ENCODE measurements at places on chromosomes 12 and 14.

GRCh38 chr12:39176356-39176755 lies 266.6 kb downstream of the KIF21A start:
- no peak for DNase-seq

DNA sequence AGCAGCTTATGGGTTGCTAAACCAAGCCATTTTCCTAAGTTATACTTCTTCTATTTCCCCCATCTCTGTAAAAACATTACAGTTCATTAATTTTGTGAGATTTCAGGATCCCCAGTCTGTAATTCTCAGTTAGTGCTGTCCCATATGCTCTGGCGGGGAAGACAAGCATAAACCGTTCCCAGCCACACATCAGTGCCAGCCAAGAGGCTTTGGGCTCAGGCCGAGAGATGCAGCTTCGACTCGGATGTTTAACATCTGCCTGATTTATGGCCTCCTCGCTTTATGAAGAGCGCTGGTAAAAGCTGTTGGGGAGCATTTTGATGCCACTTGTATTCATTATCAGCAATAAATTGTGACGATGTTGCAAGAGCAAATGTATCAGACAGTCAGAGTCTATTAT lies 349.1 kb upstream of the CCDC196 start:
- no peak for DNase-seq

GRCh38 chr14:91396959-91397815 lies 20.4 kb downstream of the CCDC88C start:
- DNase-seq = no peak

- DNase-seq = no peak
Observed at GRCh38 chr14:97413966-97414717, 617.0 kb downstream of the VRK1 start.

GRCh38 chr14:104186575-104186974 lies 48.2 kb downstream of the KIF26A start:
- no peak for DNase-seq

- DNase-seq = no peak
Observed at GRCh38 chr14:85622106-85622505, 92.2 kb downstream of the FLRT2 start.

DNA sequence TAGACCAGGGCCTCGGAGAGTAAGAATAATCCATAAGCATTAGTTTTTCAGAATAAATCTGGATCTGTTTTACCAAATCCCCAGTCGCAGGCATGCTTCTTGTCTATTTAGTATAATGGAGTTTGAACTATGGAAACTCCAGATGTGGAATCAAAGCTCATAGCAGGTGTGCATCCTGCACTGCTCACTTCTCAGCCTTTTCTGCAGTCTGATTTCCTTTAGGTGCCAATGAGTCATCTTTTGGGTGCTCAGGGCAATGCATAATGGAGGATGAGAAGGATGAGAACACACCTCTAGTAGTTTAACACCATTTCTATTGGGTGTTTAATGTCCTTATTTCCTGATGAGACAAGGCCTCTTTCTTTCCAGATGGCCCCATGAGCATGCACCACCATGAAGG lies 961.2 kb downstream of the TMEM121 start:
- DNase-seq = no peak

DNA sequence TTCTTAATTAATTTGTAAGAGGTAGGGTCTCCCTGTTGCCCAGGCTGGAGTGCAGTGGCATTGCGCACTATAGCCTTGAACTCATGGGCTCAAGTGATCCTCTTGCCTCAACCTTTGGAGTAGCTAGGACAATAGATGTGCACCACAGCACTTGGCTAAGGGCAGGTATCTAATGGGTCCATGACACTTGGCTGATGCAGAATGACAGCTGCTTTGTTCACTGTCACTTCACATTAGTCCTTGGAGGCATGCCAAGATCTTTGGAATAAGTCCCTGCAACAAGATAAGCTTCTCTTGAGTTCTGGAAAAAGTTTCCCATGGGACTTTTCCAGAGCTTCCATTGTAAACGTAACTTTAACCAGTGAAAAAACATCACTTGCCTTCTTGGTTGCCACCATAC lies 23.4 kb downstream of the COQ6 start:
- DNase-seq = no peak

DNA sequence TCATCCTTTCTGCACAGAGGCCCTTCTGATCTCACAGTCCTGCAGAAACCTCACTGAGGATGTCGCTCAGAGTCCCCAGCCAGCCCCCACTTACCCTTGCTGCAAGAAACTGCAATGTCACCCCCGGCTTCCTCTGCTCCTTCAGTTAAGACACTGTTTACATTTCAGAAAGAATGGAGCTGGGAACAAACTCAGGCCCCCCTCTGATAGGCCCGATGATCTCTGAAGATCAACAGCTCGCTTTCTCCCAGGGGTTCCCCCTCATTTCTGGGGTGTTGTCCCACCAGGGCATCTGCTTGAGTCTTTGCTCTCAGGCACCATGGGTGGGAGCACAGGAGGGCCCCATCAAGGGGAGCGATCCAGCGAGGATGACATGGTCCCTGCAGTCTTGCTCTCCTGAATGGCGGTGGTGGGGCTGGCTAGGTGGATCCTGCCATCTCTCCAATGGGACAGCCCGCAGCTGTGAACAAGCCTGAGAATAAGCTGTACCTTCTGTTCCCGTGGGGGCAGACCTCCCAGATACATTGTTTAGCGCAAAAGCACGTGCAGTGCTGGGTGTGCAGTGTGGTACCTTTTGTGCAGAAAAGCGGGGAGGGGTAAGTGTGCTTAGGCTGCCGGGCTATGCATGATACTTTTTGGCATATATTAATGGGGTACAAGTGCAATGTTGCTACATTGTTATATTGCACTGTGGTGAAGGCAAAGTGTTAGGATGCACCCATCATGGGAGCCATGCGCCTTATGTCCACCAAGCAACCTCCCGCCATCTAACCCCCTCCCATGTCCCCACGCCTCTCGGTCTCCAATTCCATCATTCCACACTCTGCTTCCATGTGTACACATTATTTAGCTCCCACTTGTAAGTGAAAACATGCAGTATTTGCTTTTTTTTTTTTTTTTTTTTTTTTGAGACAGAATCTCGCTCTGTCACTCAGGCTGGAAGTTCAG lies 6.7 kb upstream of the NCOR2 start:
- no peak for DNase-seq

GRCh38 chr12:22122359-22122758 lies 76.3 kb downstream of the CMAS start:
- no peak for DNase-seq

- no peak for DNase-seq
Observed at GRCh38 chr14:37023875-37024565, 148.4 kb downstream of the SLC25A21 start.

- DNase-seq = no peak
Observed at GRCh38 chr12:11884116-11884515, 186.6 kb upstream of the BCL2L14 start.

- DNase-seq = no peak
Observed at GRCh38 chr12:5856692-5857091, 88.4 kb downstream of the ANO2 start.

GRCh38 chr12:6644257-6644596 lies 3.0 kb downstream of the ACRBP start:
- DNase-seq = no peak

GRCh38 chr12:65754744-65755595 lies 69.3 kb upstream of the HMGA2 start:
- no peak for DNase-seq

DNA sequence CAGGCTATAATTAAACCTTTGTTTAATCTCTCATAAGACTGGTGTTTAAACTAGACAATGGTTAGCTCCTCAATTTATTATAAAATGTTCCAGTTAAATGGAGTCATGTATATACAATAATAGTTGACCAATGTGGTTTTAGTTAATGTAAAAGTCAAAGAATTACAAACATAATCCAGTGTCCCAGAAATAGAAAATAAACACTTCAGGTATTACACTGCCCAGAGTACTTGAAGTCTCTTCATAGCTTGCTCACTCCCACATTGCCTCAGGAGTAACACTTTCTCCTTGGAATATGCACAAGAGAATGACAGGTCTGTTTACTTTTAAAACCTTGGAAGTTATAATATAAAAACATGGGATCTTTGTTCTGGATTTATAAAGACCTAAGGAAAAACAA lies 60.5 kb downstream of the SLC38A1 start:
- no peak for DNase-seq

GRCh38 chr14:77043984-77044485 lies 15.5 kb upstream of the IRF2BPL start:
- no peak for DNase-seq

GRCh38 chr14:58769011-58769643 lies 131.4 kb downstream of the DACT1 start:
- DNase-seq = no peak

- no peak for DNase-seq
Observed at GRCh38 chr12:15186597-15186996, 34.6 kb downstream of the RERG start.

- no peak for DNase-seq
Observed at GRCh38 chr14:94316692-94317091, 6.4 kb downstream of the SERPINA6 start.

Measured in omental fat pad (tissue), 4 donors.